MM.1S (cell line): ENCODE measurements at places on chromosomes 12 and 14.

DNA sequence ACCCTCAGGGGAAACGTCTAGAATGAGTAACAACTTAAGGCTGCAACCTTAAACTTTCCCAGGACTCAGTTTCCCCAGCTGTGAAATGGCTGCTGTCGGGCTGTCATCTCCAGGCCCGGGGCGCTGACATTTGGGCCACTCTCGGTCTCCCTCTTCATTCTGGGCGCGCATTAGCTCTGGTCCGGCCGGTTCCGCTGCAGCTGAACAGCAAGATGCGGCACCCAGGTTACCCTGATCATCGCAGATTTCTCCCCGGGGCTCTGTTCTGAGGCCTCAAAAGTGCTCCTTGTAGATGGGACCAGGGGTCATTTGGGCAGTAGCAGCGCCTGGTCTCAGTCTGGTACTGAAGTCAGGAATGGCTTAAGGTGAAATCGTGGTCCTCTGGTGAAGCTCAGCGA lies 890 bp upstream of the BCL7A start:
- DNase-seq: no peak

GRCh38 chr12:58233886-58234285 lies 292.5 kb downstream of the ATP23 start:
- DNase-seq: no peak

GRCh38 chr12:74105434-74105833 lies 432.2 kb upstream of the ATXN7L3B start:
- no peak for DNase-seq

- DNase-seq: no peak
Observed at GRCh38 chr12:13075118-13075480, 28.4 kb downstream of the GSG1 start.

DNA sequence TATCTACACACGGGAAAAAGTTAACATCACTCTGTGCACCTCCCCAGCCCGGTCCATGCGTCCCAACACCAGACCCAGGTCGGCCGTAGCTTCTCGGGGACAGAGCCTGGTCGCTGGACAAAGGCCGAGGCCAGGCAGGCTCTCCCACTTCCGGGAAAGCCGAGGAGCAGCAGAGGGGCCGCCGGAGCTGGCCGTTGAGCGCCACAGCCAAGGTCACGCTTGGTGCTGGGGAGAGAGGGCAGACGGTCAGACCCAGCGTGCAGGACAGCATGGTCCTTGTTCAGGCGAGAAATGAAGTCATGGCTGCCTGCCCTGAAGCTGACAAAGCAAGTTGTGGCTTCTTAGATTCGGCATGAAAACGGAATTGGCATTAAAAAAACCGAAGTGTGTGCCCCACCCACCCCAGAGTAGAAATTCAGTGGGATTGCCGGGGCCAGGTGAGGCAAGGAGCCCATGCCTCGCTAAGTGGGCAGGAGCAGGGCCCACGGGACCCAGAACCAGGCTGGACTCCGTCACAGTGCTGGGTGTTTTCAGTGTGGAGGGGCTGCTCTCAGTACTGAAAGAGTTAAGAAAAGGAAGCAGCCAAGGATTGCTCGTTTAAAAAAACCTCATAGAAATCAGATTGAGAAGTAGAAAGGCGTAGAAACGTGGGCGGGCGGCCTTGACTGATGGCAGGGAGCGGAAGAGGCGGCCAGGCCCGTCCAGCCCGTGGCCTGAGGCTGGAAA lies 4.3 kb downstream of the ARL6IP4 start:
- DNase-seq: no peak
